Activated T-cell treated with anti-CD3 and anti-CD28 coated beads, Interleukin-2, amount 50 U/mL, for 4 hours (primary cell): ENCODE measurements at places on chromosomes 12 and 14.

DNA sequence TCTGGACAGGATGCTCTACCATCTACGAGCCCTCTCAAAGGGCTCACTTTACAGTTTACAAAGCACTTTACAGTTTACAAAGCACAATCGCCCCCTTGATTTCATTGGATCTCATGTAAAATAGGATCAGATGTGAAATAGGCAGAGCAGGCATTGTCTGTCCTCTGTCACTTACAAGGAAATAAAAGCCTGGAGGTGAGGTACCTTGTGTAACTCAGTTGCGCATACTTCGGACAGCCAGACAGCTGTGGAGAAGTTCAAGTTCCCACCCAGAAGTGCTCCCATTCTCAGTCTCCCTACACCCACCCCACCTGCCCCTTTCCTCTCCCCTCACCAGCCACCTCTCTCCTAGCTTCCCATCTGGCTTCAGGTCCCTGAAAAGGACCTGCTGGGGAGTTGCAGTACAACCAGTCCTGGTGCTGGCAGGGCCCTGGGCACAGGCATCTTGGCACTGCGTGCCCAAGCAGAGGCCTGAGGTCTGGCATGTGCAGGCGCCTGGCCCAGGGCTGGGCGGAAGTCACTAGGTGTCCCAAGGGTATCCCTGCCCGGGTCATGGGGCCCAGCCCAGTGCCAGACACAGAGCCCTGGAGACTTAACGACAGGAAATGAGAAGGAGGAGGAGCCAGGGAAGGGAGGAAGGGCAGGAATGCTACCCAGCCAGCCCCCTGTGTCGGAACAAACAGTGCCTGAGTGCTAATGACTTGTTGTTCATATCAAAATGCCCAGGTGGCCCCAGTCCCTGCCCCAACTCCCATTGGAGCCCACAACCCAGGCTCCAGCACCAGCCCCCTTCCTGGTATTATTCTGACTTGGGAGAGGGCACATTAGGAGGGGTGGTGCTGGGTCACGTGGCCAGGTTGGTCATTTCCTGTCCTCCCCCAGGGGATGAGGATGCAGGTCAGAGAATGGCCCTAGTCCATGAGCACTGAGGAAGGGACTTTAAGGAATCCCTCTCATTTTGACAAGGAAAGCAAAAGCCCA lies 5.4 kb downstream of the RAPGEF3 start:
- DNase-seq = no peak

DNA sequence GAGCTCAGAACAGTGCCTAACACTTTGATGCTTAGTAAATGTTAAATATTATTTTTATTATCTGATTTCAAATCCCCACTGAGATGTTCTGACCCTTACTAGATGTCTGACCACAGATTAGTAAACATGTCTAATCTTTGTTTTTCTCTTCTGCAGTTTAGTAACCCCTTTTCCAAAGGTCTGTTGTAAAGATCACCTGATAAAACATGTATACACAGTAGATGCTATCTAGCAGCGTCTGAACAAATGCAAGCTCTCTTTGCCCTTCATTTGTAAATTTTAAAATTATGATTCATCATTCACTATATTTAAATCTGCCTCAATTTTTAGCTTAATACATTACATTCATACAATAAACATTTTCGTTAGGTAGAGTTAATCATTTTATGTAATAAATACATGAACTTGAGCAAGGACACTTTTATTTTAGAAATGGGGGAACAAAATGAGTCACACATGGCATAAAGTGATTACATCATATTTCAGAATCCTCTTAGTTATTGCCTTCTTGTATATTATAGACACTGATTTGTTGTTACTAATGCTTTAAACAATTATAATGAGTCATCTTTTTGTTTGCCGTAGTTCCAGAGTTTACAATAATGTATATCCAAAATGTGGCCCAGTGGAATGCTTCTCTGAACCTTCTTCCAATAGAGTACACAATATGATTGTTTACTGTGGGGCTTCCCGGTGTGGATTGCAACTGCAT lies 1.7 kb upstream of the OR4K5 start:
- no peak for DNase-seq

DNA sequence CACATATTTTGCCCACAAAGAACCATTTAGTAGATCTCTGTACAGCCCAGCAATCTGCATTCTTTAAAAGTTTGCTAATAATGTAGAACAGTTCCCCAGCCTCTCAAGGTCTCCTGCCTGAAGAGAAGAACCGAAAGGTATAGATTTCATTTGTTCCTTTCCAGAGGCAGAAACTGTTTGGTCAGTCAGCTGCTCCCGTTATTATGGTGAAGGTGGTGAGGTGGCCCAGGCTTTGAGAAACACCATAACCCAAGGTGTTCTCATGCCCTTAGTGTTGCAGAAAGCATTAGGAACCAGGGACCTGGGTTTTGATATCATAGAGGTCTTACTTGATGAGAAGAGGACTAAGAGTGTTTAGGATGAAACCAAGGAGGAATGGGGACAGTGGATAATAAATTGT lies 65.3 kb downstream of the SUSD6 start:
- no peak for DNase-seq

GRCh38 chr12:67386869-67387565 lies 117.9 kb downstream of the CAND1 start:
- DNase-seq = no peak

- DNase-seq = no peak
These were observed 15.1 kb downstream of the CALCOCO1 start for GRCh38 chr12:53712059-53712643.

DNA sequence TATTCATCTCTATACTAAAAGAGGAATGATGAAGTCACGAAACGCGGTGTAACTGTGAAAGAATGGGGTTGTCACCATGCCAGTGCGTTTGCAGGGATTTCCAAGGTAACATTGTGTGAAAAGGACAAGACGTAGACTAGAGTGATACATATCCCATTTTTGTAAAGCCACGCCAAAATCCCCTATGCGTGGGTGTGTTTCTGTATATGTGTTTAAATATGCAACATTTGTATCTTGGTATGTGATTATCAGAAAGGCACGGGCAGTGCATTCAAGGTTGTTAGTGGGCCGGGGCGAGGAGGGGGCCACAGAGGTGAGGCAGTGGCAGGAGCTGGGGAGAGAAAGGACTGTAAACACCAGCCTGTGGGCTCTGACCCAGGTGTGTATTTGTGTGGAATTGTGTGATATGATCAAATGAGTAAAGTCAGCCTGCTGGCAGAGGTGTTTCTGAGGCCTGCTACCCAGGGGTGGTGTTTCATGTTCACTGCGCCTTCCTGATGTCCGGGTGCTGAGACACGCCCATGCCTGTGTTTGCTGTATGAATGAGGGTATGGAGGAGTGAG lies 137.8 kb downstream of the ADGRD1 start:
- DNase-seq = no peak

- no peak for DNase-seq
These were observed 1151.0 kb downstream of the BCL11B start for GRCh38 chr14:98120831-98121464.

DNA sequence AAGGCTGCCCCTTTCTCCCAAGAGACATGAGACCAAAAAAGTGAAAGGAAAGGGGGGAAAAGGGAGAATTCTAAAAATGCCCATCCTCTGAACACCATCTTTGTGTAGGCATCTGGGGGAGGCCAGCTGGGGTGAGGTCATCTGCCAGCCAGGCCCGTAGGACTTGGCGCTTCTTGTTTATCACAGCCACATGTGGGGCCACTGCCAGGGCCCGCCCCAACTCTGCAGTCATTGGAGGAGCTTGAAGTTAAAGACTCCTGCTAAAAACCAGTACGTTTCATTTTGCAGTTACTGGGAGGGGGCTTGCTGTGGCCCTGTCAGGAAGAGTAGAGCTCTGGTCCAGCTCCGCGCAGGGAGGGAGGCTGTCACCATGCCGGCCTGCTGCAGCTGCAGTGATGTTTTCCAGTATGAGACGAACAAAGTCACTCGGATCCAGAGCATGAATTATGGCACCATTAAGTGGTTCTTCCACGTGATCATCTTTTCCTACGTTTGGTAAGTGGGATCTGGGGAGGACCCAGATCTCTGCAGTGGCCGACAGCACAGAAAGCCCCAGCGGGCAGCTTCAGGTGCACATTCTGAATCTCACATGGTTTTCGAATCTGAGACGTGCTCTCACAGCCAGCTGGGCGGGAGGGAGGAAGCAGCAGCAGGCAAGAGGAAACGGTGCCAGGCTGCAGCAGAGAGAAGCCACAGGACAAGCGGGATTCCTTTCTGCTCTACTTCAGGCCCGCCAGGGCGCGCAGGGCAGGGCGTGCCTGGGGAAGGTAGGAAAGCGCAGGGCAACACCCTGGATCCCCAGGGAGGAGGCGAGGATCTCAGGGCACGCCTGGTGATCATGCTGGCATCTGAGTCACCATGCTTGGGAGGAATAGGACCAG lies at the start of gene P2RX7:
P2RX7 (plus strand) TSS at position 276 of the 881 bp plus-strand sequence; CDS start at position 371, 95 bp downstream.
- DNase-seq = peak; percentile 22

- no peak for DNase-seq
These were observed 54.1 kb upstream of the DIO3 start for GRCh38 chr14:101506926-101507835.

- DNase-seq = no peak
These were observed 136.7 kb upstream of the FBXO33 start for GRCh38 chr14:39568809-39569538.

- no peak for DNase-seq
These were observed 113.0 kb downstream of the BEGAIN start for GRCh38 chr14:100474196-100474595.
